HCT116 (cell line): ENCODE measurements at places on chromosomes 7 and 10. TPM values are rescaled to one million over a fixed set of nuclear protein-coding genes. Genes with fewer than 3 reads are reported as not detected.

- H3K4me1 ChIP-seq: no peaks in the 10 kb centered on the region
- no peaks in the 10 kb centered on the region for H3K36me3 ChIP-seq
- no peak overlapping the region for H3K27ac ChIP-seq
- H3K27me3 ChIP-seq: no peaks in the 10 kb centered on the region
- DNase-seq: no peak
- H3K4me3 ChIP-seq: no peak overlapping the region
These were observed 201.3 kb upstream of the CDCA7L start for GRCh38 chr7:22146961-22147512.

- H3K27me3 ChIP-seq: no peaks in the 10 kb centered on the region
- no peak overlapping the region for H3K4me3 ChIP-seq
- no peaks in the 10 kb centered on the region for H3K36me3 ChIP-seq
- no peak overlapping the region for H3K27ac ChIP-seq
- no peaks in the 10 kb centered on the region for H3K4me1 ChIP-seq
- DNase-seq: peak; percentile 7
These were observed 14.1 kb downstream of the NRCAM start for GRCh38 chr7:108442039-108442568.

GRCh38 chr10:110365356-110366143, 60.8 kb upstream of the SMNDC1 start:
- peaks cover 18% of the 10 kb centered on the region for H3K4me1 ChIP-seq
- no peaks in the 10 kb centered on the region for H3K36me3 ChIP-seq
- no peak overlapping the region for H3K27ac ChIP-seq
- no peaks in the 10 kb centered on the region for H3K27me3 ChIP-seq

DNA sequence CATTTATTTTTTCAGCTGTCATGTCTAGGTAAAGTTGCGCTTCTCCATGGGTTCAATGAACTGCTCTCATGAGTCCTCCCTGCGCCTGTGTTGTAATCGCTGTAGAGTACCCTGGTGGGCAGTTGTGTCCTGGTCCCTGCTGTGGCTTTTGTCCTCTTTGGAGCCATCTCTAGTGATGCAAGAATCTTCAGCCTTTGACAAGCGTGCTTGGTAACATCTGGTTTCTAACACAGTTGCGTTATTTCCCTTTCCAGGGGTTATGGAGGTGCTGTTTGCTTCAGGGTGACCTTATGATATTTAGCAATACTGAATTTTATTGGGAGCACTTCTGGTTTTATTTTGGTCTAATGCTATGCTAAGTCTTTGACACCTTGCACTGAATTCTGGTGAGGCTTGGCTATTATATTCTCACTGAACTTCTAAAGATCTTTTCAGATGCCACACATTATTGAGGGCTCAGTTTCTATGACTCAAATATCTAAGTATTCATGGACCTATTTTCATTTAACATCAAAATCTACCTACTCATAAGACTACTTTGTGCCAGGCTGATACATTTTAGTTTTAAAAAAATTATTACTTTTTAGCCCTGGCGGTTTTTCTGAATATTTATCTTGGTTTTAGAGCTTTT, 88.6 kb downstream of the FANK1 start:
- no peak overlapping the region for H3K4me3 ChIP-seq
- H3K36me3 ChIP-seq: no peaks in the 10 kb centered on the region
- DNase-seq: no peak
- H3K27me3 ChIP-seq: peaks cover 15% of the 10 kb centered on the region; the same call in 1 of the 2 replicates
- no peak overlapping the region for H3K27ac ChIP-seq
- no peaks in the 10 kb centered on the region for H3K4me1 ChIP-seq

DNA sequence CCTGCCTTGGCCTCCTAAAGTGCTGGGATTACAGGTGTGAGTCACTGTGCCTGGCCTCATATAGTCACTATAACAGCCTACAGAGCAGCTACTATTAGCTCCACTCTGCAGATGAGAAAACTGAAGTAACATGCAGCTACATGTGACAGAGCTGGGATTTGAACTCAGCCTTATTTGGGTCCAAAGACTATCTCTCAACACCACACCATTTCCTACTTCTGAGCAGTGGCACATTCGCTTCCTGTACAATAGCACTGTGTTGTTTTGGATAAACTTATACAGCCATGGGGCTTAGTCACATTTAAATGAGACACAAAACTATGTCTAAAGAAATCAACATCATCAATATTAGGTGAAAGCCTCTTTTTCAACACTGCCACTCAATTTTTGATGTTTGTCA, 69.8 kb upstream of the DNAJB12 start:
- no peak overlapping the region for H3K4me3 ChIP-seq
- DNase-seq: no peak
- H3K27me3 ChIP-seq: no peaks in the 10 kb centered on the region
- H3K36me3 ChIP-seq: no peaks in the 10 kb centered on the region

GRCh38 chr10:112738606-112739591, 211.1 kb upstream of the TCF7L2 start:
- H3K4me3 ChIP-seq: no peak overlapping the region
- H3K27me3 ChIP-seq: no peaks in the 10 kb centered on the region
- no peaks in the 10 kb centered on the region for H3K36me3 ChIP-seq
- peaks cover 50% of the 10 kb centered on the region for H3K4me1 ChIP-seq
- no peak overlapping the region for H3K27ac ChIP-seq

Gene NODAL
- total RNA-seq: 0.30 TPM

Gene NANOS1
- 1.5 TPM for total RNA-seq

- H3K4me1 ChIP-seq: peaks cover 14% of the 10 kb centered on the region; the same call in 1 of the 2 replicates
- no peaks in the 10 kb centered on the region for H3K27me3 ChIP-seq
- DNase-seq: no peak
- H3K4me3 ChIP-seq: no peak overlapping the region
- H3K36me3 ChIP-seq: peaks cover 4% of the 10 kb centered on the region; the same call in 1 of the 2 replicates
- H3K27ac ChIP-seq: no peak overlapping the region
These were observed 113.2 kb downstream of the CDK6 start for GRCh38 chr7:92723205-92723604.

- H3K4me3 ChIP-seq: no peak overlapping the region
- H3K27ac ChIP-seq: no peak overlapping the region
- no peaks in the 10 kb centered on the region for H3K27me3 ChIP-seq
- DNase-seq: no peak
- no peaks in the 10 kb centered on the region for H3K36me3 ChIP-seq
These were observed 54.7 kb upstream of the TNS3 start for GRCh38 chr7:47636433-47637175.
